HFF-Myc (cell line): ENCODE measurements at places on chromosomes 11 and 22.

- DNase-seq = no peak
These were observed 11.8 kb downstream of the PIM3 start for GRCh38 chr22:49972163-49973017.

- no peak for DNase-seq
These were observed 1.7 kb downstream of the C11orf96 start for GRCh38 chr11:43943931-43944751.

DNA sequence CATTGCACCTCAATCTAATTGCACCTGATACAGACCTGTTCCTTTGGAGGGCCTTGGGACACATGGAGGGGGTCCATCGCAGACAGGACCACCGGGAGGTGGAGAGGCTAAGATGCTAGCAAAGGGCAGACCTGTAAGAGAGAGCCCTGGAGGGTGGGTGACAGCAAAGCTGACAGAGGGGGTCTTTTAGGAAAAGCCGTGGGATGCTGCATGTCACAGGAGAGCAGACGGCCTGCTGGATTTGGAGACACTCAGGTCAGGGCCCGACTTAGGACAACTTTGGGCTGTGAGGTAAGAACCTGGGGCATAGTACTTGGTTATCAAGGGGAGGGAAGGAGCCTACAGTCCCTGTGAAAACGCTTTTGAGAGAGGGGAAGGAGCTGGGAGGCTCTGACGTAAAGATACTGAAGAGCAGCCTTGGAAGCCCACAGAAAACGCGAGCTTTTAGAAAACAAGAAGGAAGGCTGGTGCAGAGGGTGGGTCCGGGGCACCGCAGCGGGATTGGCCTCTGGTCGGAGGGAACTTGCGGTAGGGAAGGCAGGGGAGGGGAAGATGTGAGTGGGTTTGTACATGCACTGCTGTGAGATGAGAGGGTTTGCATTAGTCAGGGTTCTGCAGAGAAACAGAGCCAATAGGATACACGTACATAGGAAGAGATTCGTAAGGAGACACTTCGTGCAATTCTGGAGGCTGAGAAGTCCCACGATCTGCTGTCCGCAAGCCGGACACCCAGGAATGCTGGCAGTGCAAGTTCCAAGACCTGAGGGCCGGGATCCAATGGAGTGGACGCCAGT is 868.5 kb downstream of the TBC1D22A start:
- no peak for DNase-seq

GRCh38 chr22:36991206-36991605 is 28.0 kb downstream of the TST start:
- DNase-seq = no peak

DNA sequence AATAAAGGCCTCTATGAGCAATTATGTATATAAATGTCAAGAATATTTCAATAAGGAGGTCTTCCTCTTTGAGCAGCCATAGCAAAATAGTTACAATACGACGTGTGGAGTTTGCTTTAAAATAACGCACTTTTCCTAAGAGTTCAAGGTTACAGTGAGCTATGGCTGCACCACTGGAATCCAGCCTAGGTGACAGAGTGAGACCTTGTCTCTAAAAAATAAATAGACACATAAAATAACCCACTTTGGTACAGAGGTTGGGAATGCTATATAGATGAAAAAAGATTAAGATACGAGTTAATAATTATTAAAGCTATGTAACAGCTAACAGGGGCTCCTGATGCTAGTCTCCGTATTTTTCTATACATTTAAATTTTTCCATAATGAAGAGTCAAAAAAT is 12.6 kb downstream of the RAB6A start:
- no peak for DNase-seq

DNA sequence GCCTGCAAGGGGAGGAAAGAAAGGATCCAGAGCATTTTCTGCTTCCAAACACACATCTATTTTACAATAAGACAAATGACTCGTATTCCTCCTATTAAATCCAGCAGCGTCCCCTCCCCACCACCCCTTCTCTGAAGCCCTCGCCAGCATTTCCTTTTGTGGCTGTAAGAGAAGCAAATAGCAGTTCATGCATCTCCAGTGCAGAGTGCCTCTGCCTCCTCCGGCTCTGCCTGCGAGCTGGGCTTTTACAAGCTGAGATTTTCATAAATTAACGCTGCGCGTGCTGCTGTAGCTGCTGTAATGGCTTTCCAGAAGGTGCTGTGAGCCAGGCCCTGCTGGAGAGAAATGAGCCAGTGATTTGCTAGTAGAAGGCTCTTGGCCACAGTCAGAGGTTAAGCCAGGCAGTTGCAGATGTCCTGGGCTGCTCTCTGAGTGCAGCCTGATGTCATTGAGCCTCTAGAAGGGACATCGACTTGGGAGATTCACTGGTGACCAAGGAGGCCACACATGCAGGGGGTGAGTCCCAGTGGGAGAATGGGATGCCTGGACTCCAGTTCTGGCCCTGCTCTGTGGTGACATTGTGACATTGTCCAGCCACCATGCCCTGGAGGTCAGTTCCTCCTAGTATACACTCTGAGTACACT is 134.5 kb upstream of the NAV2 start:
- DNase-seq = peak; percentile 52

GRCh38 chr11:66278363-66279091 is 552 bp downstream of the CNIH2 start:
- DNase-seq = no peak

GRCh38 chr11:114401311-114401710 is 845 bp downstream of the RBM7 start:
- no peak for DNase-seq

DNA sequence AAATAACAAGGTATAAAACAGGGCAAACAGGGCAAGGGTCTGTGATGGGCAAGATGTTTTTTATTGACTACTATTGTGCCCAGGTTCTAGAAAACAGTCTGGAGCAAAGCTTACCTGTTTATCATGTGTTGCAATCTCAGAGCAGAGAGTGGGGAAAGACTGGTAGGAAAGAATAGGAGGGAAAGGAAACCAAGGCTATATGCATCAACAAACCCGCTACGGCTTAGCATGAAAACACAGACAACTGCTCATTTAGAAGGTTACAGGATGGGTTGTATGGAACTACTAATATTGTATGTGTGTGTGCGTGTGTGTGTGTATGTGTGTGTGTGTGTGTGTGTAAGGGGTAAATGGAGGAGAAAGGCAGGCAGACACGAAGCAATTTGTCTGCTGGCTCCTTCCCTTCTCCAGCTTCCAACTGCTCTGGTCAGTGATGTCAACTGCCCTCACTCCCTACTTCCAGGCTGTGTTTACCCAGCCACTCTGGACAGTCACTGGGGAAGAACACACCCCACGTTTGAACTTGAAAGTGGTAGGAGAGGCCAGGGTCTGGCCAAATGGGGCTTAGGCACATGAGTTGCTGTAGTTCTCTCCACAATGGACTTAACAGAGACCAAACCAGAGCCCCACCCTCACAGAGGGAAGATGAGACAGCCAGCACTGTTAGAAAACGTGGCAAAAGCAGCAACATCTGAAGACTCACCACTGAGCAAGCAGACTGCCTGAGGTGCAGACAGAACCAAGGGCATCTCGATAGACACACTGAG is 47.0 kb downstream of the GAB2 start:
- no peak for DNase-seq

- peak; percentile 66 for DNase-seq
These were observed 7.8 kb downstream of the SLC5A1 start for GRCh38 chr22:32050678-32051515.

GRCh38 chr11:5257296-5257695 is 2.7 kb upstream of the HBG2 start:
- DNase-seq = no peak

- DNase-seq = no peak
These were observed 62.6 kb downstream of the KIAA1671 start for GRCh38 chr22:25014896-25015755.

- no peak for DNase-seq
These were observed 132.7 kb downstream of the FAT3 start for GRCh38 chr11:92357344-92357743.

- no peak for DNase-seq
These were observed 50.5 kb downstream of the SMCO4 start for GRCh38 chr11:93492464-93493251.

DNA sequence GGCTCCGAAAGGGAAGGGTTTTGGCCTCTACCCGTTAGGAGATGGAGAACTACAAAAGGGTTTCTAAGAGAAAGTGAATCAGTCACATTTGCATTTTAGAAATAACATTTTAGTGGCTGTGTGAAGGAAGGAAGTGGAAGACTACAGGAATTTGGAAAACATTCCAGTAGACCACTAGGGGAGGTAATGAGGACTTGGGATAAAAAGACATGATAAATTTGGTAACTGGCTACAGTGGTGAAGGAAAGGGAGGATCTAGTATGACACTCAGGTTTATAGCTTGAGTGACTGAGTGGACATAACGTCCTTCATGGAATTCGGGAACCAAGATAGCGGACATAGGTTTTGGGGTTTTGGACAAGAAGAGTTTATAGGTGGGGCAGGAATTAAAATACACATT is 7.0 kb upstream of the RRM1 start:
- DNase-seq = no peak

GRCh38 chr11:60970369-60970774 is 1.1 kb upstream of the CD6 start:
- no peak for DNase-seq

- DNase-seq = no peak
These were observed 18.7 kb downstream of the F2 start for GRCh38 chr11:46737699-46738098.

GRCh38 chr11:1229471-1230120 is 6.7 kb downstream of the MUC5B start:
- no peak for DNase-seq
